ENCODE measurements at places on chromosomes 16 and 17.

DNA sequence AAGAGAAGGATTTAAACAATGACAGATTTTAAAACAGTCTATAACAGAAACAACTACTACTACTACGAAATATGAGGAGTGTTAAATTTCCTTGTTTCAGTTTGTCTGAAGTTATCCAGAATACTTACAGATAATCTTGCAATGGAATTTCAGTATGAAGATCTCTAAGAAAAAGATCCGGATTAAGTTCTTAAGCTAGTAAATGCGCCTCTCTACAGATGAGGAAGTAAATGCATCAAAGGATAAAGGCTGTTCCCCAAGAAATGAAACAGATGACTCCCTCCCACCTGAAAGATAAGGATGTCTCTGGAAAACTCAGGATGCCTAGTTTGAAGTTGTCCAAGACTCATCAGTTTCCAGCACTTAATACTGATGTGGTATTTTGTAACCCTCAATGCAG lies 105.1 kb downstream of the PARN start:
- no peak for DNase-seq

GRCh38 chr17:44023545-44024270 lies 8.9 kb upstream of the TMEM101 start:
- DNase-seq = no peak

DNA sequence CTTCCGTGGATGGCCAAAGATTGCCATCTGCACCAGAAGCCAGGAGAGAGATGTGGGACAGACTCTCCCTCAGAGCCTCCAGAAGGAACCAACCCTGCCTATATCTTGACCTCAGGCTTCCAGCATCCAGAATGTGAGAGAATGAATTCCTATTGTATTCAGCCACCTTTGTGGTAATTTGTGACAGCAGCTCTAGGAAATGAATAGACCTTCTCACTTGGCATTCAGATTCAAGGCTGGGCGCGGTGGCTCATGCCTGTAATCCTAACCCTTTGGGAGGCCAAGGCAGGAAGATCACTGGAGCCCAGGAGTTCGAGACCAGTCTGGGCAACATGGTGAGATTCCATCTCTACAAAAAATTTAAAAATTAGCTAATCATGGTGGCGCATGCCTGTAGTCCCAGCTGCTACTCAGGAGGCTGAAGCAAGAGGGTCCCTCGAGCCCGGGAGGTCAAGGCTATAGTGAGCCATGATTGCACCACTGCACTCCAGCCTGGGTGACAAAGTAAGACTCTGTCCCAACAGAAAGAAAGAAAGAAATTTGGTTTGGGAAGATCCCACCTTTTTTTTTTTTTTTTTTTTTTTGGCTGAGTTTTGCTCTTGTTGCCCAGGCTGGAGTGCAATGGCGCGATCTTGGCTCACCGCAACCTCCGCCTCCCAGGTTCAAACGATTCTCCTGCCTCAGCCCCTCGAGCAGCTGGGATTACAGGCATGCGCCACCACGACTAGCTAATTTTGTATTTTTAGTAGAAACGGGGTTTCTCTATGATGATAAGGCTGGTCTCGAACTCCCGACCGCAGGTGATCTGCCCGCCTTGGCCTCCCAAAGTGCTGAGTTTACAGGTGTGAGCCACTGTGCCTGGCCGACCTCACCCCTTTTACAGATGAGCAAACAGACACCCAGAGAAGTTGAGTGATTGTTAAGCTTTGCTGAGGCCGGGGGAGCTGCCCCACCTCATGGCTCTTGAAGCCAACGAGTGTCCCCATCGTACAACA lies 4.3 kb upstream of the CPSF4L start:
- no peak for DNase-seq

- no peak for DNase-seq
These were observed 17.5 kb downstream of the ABCA9 start for GRCh38 chr17:69043098-69043734.

DNA sequence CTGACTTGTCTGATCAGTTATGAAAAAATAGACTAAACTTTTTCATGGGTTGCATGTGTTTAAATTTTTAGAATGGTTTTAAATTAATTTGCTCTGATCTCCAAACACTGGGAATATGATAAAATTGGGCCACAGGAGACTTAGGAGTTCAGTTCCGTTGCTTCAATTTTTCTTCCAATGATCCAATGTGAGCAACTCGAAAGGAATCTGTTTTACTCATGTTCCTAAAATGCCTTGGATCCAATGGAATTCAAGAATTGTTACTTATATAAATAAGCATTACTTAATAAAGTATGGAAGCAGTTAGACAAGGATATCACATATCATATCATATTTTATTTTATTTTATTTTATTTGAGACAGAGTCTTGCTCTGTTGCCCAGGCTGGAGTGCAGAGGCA lies 56.0 kb upstream of the NACA2 start:
- no peak for DNase-seq

GRCh38 chr17:50091918-50092285 lies 3.2 kb upstream of the PDK2 start:
- DNase-seq = no peak

DNA sequence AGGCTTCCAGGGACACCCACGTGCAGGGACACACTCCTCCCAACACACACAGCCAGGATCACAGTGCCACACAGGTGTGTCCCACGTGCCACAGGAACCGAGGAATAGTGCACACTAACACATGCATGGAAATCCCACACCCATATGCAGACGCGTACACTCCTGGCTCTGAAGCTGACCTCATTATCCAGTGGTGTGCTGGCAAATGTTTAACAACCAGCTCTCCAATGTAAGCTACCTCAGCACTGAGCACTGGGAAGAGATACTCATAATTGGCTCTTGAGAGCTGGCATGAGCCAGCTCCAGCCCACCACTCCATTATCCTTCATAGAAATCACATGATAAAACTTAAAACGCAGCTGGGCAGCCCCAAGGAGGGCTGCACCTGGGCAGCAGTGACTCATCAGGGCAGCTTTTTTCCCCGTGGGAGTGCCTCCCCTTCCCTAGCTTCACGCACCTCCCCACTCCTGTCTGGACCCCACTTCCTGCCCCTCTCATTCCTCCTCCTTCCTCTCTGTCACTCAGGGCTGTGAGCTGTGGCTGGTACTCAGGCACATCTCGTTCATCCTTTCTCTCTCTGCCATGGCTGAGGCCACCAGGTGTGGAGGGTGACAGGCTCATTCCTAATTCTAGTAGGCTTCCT lies 14.9 kb upstream of the TBX21 start:
- no peak for DNase-seq

DNA sequence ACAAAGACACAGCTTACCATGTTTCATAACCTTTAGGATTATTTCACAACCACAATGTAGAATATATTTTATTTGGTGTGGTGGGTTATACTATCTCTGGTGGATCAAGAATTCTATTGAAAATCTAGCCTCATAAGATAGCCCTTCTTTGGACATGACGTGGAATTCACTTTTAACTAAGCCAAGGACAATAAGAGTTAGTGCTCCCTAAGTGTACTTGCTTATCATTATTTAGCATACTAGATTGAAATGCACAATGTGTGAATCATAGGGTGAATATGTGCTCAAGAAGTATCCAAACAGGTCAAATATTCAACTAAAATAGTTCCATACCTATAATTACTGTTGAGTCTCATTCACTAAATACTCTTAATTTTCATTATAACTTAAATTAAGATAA lies 1179.5 kb upstream of the GOT2 start:
- DNase-seq = no peak
